Mucosa of gallbladder (tissue), 1 donor: ENCODE measurements at places on chromosomes 1 and 21. TPM values are rescaled to one million over a fixed set of nuclear protein-coding genes. Genes with fewer than 3 reads are reported as not detected.

Gene KRTAP11-1
- 0.23 TPM for total RNA-seq

Gene HRNR
- not detected for total RNA-seq

DNA sequence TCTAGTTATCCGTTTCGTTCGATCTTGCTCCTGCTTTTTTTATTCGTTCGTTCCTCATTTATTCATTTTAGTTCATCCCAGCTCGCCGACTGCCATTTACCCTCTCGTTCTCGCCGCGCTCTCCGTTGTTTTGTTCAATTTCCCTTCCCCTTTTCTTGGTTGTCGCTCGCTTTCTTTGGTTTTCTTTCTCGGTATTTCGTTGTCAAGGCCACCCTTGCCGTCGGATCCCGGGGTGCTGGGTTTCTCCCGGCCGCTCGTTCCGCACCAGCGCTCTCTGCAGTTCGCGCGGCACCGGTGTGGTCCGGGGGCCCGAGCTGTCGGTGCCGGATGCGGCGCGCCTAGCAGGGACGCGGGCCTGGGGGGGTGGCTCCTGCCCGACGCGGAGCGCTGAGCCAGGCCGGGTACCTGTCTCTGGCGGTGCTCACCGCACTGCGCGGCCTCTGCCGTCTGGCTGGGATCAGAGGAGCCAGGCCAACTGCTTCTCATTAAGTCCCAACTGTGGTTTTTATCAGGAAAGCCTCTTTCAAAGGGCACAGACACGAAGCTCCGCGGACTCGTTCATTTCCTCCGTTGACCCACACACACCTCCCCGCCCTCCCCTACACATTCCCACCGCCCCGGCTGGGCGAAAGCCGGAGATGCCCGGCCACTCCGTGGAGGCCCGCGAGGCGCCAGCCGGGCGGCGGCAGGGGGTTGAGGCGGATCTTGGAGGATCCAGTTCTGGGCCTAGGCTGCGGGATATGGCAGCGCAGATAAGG is 1.6 kb downstream of the ALX3 start:
- no peak for DNase-seq

DNA sequence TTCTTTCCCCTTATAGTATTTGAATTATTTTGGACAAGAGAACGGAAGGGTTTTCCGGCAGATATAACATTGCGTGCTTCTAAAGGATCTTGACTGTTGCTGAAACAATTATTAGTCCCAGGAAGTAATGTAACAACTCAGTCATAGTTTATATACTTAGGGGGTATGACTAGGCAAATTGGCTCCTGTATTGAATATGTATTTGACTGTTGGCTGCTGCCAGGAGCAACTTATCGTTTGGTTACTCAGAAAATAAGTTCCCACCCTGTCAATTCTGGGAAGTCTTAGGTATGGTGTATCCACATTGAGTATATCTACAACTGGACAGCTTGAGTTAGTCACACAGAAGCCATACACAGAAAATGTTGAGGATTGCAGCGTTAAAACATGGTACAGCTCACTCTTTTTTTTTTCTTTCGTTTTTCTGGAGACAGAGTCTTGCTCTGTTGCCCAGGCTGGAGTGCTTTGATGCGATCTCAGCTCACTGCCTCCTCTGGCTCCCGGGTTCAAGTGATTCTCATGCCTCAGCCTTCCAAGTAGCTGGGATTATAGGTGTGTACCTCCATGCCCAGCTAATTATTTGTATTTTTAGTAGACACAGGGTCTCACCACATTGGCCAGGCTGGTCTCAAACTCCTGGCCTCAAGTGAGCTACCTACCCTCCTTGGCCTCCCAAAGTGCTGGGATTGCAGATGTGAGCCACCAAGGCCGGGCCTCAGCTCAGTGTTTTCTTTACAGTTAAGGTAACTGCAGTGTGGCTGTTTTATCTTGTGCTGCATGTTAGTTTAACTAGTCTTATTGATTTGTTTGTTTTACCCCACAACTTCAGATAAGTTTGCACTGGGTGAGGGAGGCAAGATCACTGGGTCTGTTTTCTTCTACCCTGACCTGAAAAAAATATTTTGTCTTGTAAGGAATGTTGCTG is 10.2 kb downstream of the SMAP2 start:
- DNase-seq, result peak; percentile 46

DNA sequence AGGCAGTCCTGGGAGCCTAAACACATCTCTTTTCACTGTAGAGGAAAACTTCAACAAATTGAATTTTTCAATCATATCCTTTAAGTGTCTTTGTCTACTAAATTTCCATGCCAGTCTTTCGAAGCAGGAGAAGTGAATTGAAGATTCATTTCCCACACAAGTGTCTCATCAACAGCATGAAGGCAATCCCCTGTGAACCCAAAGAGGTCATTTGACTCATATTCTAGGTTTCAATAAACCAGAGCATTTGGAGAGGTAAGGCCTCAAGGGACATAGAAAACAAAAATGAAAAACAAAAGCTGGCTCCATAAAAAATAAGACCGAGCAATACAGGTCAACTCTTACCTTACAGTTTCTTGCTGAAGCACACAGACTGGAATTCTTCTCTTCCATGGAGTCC is 94.1 kb upstream of the ATP1B1 start:
- DNase-seq, result no peak

Gene CYYR1
- total RNA-seq, result 10.5 TPM

Gene SAMSN1
- total RNA-seq, result 8.8 TPM
